Bone marrow (tissue), 2 donors: ENCODE measurements at places on chromosomes 5 and 9.

- DNase-seq = peak; percentile 26
Measured at GRCh38 chr9:126146254-126147145, 180.1 kb upstream of the MVB12B start.

DNA sequence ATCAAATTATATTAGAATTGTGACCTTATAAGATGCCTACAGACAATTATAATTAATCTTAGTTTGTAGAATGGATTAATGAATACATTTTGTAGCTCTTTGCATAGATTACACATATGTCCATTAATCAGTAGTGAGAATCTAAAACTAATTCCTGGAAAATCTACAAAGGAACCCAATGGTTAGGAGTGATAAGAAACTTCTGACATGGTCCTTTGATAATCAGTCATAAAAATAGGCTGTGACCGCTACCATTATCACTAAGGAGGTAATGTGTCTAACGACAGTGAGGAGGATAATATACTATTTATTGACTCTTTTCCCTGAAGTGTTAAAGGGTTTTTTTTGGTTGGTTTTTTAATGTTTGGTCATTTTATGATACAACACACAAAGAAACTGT is 46.6 kb downstream of the BNC2 start:
- no peak for DNase-seq

DNA sequence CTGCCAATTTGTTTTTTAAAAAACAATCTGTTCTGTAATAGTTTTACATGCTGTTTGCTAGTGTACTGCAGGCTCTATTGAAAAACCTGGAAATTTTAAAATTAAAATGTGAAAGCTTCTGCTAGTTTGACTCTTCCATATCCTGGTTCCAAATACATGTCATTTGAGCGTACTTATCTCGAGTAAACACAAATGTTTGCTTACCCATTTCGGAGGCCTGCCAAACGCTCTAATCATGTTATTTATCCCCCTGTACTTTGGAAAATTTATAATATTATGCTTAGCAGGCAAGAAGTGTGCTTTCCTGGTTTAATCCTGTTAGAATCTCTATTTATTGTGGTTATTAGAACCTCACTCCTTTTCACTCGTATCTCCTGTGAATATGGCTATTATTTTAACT is 476.8 kb upstream of the CYLC2 start:
- no peak for DNase-seq

GRCh38 chr5:81283976-81284375 is 17.4 kb upstream of the ZCCHC9 start:
- DNase-seq = no peak

DNA sequence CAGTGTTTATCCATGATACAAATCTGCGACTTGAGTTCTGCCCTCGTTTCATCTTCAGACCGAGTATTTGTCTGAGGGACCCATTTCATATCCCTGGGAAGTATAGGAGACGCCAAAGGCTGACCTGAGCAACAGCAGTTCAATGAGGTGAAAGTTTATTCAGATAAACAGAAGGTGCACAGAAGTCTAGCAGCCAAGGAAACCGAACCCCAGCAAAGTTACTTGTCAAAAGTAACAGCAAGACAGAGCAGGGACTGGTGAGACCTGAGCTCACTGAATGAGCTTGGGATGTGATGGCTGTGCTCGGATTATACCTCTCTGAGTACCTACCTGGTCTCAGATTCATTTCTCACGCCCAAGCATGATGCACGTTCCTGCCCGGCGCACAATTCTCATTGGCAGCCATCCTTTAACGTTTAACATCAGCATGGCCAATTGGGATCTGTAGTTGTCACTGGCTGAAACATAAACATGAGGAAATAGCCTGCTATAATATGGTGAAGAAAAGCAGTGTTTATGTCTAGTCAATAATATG is 599 bp downstream of the LYRM7 start:
- DNase-seq = no peak

DNA sequence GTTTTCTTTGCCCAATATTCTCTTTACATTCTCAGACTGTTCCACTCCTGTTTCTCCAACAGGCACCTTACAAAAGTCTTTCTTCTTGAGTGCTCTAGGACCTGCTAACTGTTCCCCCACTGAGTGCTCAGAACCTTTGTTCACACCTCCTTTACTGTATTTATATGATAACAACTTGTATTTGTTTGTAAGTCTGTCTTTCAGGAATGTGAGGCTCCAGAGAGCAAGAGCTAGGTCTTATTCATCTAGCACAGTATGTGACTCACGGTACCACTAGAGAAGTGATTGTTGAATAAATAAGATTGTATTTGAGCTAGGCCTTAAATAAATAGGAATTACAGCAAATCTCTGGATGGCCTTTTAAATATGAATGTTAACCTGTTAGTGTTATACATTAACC is 42.5 kb upstream of the MYOT start:
- no peak for DNase-seq

DNA sequence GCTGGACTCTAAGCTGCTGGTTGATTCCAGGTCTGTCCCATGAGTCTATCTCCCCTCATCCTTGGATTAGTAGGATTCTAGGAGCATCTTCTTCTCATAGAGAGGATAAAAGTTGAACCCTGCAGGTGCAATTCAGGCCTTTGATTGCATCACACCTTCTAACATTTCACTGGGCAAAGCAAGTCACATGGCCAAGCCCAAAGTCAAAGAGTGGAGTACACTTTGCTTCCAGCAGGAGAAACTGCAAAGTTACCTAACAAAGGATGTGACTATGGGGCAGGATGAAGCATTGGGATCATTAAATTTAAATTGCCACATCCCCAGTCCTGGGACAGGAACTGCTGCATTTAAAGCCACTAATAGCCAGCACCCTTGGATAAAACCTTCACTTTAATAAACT is 51.0 kb upstream of the EGFLAM start:
- no peak for DNase-seq

GRCh38 chr5:88660947-88661805 is 221.8 kb downstream of the MEF2C start:
- no peak for DNase-seq

DNA sequence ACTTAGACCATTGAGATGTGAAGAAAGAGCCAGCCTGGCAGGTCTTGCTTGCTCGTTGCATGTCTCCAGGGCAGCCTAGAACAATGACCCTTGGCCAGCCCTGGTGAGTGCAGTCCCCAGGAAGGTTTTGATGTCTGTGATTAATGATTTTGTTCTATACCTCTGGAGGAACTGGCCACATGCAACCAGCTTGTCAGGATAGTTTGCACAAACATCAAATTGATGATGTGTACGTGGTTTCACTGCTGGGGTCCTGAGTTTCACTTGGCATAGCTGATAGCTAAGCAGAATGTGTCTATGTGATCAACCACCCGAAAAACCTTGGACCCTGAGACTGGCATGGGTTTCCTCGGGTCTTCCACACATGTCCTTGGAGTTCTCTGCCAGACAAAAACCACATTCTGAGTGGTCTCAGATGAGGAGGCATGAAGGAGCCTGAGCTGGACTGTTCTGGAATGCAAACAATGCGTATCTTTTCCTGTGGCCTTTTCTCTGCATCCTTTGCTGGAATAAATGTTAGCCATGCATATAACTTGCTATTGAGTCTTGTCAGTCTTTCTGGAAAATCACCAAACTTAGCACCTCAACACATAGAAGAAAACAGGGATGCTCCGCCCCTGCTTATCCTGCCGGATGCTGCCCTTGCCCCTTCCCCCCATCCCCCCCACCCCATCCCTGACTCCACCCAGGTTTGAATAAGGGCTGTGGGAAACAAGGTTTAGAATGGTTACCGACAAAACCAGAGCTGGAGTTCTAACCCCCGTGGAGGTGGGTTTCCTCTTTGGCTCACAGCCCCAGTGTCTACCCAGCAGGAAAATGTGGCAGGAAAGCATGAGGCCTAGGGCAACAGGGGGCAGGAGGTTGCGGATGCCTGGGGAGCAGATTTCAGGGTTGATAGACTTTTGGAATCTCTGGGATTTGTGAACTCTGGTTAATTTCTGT is 50.1 kb upstream of the ANKRD33B start:
- no peak for DNase-seq

GRCh38 chr9:111928359-111928720 is 31.7 kb downstream of the UGCG start:
- no peak for DNase-seq

DNA sequence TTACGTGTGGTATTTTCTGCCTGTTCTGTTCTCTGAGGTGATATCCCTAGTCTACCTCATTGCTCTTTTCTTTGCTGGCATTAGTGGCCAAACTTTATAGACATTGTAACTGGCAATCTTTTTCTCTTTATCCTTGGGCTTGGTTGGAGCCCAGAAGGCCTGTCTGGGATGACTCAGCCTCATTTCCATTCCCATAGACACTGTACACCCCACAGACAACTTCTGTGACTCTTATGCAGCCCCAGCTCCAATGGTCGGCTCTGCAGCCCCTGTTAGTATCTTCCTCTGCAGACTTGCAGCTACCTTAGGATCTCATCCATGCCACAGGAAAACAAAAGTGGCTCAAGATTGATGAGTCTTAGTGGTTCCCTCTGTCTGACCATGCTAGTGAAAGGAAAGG is 79.8 kb downstream of the CFAP95 start:
- DNase-seq = no peak

GRCh38 chr9:38166501-38166900 is 97.5 kb upstream of the SHB start:
- no peak for DNase-seq

DNA sequence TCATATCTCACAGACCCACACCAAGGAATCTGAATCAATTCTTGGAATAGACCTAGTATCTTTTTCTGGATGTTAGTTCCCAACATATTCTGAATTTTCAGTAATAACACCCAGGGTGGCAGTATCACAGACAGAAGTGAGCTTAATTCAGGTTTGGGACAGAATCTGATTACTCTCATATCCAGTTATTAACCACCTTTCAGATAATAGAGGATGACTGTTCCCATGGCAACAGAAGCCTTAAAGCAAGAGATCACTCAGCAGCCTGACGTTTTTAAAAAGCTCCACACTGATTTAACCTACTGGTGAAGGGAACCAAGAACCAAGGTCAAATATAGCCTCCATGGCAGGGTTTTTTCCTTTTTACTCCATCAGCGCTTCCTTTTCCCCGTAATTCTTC is 68.4 kb downstream of the ACTBL2 start:
- DNase-seq = no peak

DNA sequence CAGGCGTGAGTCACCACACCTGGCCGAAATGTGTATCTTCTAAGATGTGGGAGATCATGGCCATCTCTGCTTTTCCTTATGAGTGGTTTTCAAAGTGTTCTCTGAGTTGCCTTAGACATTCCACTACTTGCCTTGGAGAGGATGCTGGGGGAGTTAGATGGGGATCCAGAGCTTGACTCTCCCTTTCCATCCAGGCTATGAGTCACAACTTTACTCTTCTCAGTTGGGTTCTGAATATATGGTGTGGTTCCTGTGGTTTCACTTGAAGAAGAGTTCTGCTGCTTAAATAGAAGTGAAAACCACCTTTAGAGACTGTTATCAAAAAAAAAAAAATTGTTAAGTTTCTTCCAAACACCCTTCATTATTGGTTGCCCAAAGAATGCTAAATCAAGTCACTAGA is 217.6 kb downstream of the ZNF608 start:
- DNase-seq = no peak

DNA sequence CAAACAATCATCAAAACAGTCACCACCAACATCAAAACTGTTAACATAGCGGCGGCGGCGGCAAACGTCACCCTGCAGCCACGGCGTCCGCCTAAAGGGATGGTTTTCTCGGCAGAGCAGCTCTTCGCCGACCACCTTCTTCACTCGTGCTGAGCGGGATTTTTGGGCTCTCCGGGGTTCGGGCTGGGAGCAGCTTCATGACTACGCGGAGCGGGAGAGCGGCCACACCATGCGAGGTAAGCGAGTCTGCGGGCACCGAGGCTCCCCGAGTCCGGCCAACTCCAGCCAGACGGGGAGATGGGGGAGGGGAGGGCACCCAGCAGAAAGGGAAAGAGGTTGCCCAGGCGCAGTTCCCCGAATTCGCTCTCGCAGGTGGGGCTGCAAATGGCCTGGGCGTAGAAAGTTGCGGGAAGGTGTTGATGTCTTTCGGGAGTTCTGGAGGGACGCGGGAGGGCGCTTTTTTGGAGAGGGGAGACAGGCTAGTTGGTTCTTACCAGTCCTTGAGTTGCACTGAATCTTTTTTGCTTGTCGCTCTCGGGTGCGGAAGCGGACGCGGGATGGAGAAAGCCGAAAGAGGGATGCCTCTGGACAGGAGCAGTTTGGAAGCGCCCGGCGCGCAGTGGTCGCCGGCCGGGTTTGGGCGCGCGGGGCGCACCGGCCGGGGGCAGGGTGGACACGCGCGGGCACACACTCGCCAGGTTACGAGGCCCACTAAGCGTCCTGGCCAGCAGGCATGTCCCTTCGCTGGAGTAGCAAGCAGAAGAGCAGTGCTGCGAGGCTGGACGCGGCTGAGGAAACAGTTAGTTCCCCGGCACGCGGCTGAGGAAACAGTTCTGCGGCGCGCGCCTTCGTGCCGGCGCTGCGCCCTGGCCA is 849 bp downstream of the RORB start:
- DNase-seq = no peak

DNA sequence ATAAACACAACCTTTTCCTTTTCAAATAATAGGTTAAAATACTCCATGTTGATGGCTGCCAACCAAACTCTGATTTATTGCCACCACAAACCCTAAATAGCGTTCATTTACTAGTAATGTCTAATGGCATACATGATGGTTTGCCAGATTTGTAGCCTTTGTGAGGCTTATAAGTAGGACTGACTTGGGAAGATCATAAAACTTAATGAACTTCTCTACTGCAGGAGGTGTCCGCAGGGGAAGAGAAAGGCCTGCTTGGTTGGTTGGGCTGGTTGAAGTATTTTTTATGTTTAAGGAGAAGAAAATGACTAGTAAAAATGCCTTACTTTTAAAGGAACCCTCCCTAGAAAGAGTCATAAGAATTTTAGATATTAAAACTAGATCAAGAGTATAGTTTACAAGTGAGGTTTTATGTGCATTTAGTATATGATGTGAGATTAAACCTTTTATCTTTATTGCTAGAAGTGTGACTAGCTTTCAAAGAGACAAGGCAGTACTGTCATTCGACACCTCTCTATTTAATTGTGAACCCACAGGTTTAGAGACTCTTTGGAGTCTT is 5.0 kb downstream of the PBX3 start:
- no peak for DNase-seq

GRCh38 chr9:120358877-120359276 is 221.1 kb downstream of the CDK5RAP2 start:
- no peak for DNase-seq

GRCh38 chr9:112472996-112473395 is 13.6 kb upstream of the KIAA1958 start:
- DNase-seq = no peak

GRCh38 chr9:124810663-124811355 is 33.9 kb downstream of the OLFML2A start:
- DNase-seq = no peak

GRCh38 chr5:116534964-116535651 is 39.5 kb downstream of the SEMA6A start:
- no peak for DNase-seq

GRCh38 chr9:9112001-9112720 is 1312.6 kb upstream of the DMAC1 start:
- no peak for DNase-seq

GRCh38 chr9:38421498-38422211 is 2.6 kb downstream of the IGFBPL1 start:
- DNase-seq = no peak

DNA sequence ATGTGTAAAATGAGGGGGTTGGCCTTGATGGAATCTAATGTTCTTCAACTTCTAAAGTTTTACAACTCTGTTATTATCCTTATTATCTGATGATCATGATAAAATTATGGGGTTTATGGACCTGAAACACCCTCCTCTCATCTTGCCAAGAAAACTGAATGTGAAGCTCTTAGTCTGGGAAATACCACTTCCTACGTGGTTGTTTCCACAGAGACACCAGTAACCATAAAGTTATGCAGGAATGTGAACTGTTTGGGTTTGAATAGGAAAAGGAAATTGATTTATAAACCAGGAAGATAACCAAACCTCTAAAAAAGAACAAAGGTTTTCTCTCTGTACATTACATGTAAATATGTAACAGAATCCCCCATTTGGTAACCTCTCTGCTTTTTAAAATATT is 28.3 kb upstream of the RAI14 start:
- DNase-seq = no peak
